Left lung (tissue), 14 donors: ENCODE measurements at places on chromosomes 12 and 14. TPM values are rescaled to one million over a fixed set of nuclear protein-coding genes. Genes with fewer than 3 reads are reported as not detected.

GZMH gene
- polyA plus RNA-seq = 1.5 TPM

GPR132 gene
- polyA plus RNA-seq = 0.68 TPM

LMNTD1 gene
- 0.35 TPM for polyA plus RNA-seq

RAD9B gene
- polyA plus RNA-seq = 1.4 TPM

LTBP2 gene
- 16.2 TPM for polyA plus RNA-seq

KRT82 gene
- not detected for polyA plus RNA-seq

GPR162 gene
- 11.7 TPM for polyA plus RNA-seq

LAG3 gene
- polyA plus RNA-seq = 1.5 TPM

LRTM2 gene
- not detected for polyA plus RNA-seq

KLRC2 gene
- polyA plus RNA-seq = 0.54 TPM

CIROP gene
- polyA plus RNA-seq = not detected

FGF23 gene
- polyA plus RNA-seq = not detected

TTC6 gene
- polyA plus RNA-seq = 9.1 TPM

SLCO1C1 gene
- 1.8 TPM for polyA plus RNA-seq

NR4A1 gene
- polyA plus RNA-seq = 128 TPM

MGP gene
- 102 TPM for polyA plus RNA-seq

TIMM9 gene
- 74.0 TPM for polyA plus RNA-seq

CERS5 gene
- 54.9 TPM for polyA plus RNA-seq

MMP19 gene
- 11.8 TPM for polyA plus RNA-seq

AQP2 gene
- 0.49 TPM for polyA plus RNA-seq

LRP1 gene
- 149 TPM for polyA plus RNA-seq

SERPINA5 gene
- polyA plus RNA-seq = 0.84 TPM

HRK gene
- polyA plus RNA-seq = 0.18 TPM

WDHD1 gene
- 14.8 TPM for polyA plus RNA-seq

BBOF1 gene
- polyA plus RNA-seq = 36.3 TPM

CMA1 gene
- polyA plus RNA-seq = 0.74 TPM

CLEC9A gene
- polyA plus RNA-seq = 2.2 TPM

RFLNA gene
- polyA plus RNA-seq = 2.5 TPM

BMP4 gene
- 97.7 TPM for polyA plus RNA-seq

CD27 gene
- polyA plus RNA-seq = 3.2 TPM

KLRB1 gene
- 3.8 TPM for polyA plus RNA-seq

TSPAN11 gene
- polyA plus RNA-seq = 18.2 TPM

SMOC1 gene
- 1.4 TPM for polyA plus RNA-seq

C14orf132 gene
- polyA plus RNA-seq = 28.2 TPM

FBXL14 gene
- 11.0 TPM for polyA plus RNA-seq

TMEM132C gene
- polyA plus RNA-seq = 32.7 TPM

ZNF385A gene
- polyA plus RNA-seq = 8.2 TPM

KRT85 gene
- polyA plus RNA-seq = not detected

TAS2R42 gene
- not detected for polyA plus RNA-seq

TRHDE gene
- polyA plus RNA-seq = 3.3 TPM

LRRC10 gene
- not detected for polyA plus RNA-seq

GPR135 gene
- 6.0 TPM for polyA plus RNA-seq

BATF gene
- polyA plus RNA-seq = 0.75 TPM

EMP1 gene
- polyA plus RNA-seq = 140 TPM

OR4E1 gene
- 0.05 TPM for polyA plus RNA-seq

MANSC4 gene
- polyA plus RNA-seq = 0.15 TPM

STAT2 gene
- polyA plus RNA-seq = 133 TPM

EID3 gene
- 6.9 TPM for polyA plus RNA-seq

LUM gene
- 754 TPM for polyA plus RNA-seq

PARP11 gene
- 18.3 TPM for polyA plus RNA-seq

ZNF891 gene
- 8.5 TPM for polyA plus RNA-seq

RILPL2 gene
- polyA plus RNA-seq = 5.2 TPM

ARMH4 gene
- 18.4 TPM for polyA plus RNA-seq

FAM186B gene
- polyA plus RNA-seq = 2.5 TPM

NTF3 gene
- polyA plus RNA-seq = 3.0 TPM

SLC4A8 gene
- polyA plus RNA-seq = 1.8 TPM
